ENCODE measurements at places on chromosomes 2 and 18.

GRCh38 chr2:1736997-1737480 is 7.3 kb downstream of the PXDN start:
- no peak for DNase-seq

GRCh38 chr2:175606010-175606841 is 395.8 kb downstream of the LNPK start:
- DNase-seq, result no peak

- no peak for DNase-seq
These were observed 865.1 kb upstream of the VRK2 start for GRCh38 chr2:57181315-57182038.

DNA sequence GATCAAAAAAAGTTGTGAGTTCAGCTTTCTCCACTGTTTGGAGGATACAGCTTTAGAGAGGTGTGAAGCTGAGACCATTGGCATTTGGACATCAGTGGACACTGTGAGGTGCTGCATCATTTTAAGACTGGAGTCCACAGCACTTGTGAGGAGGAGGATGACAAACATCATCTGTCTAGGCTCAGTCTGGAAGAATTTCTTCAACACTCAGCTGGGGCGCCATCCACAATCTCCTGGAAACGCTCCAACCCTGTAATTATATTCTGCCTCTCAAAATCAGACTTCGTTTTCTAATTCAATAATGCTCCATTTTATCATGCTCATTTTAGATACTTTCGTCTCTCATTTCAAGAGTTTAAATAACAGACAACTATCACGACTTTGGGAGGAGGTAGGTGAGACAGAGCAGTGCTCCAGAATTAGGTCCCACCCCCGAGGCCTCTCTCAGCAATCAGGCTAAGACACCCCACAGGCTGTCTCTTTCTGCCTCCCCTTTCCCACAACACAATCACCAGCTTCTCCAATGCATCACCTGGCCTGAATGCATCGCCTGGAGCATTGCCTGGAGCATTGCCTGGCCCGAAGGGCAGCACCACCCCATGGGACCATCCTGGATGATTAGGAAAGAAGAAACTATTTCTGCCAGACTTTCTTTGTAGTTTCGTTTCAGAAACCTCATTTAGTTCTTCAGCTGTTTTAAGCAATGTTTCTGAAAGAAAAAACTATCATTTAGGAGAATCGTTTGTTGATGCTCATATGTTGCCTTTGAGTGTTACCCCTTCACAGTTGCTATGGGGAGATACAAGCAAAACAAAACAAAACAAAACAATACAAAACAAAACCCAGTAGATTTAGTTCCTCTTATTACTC is 37.0 kb upstream of the DPP10 start:
- no peak for DNase-seq

DNA sequence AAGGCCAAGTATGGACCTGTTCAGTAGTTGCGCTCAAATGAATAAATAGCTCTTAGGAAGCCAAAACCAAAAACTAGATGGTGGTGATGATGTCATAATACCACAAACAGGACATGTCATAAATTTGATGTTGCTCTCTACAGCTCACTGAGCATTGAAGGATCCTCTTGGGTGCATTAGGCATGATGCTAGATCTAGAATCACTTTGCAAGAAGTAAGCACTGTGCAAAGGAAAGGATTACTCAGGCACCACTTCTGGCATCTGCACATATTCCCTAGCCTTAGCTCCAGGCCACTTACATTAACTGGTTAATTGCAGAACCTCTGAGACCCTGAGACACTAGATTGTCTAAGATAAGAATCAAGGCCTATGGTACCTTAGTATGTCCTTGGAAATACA is 58.0 kb downstream of the LRRTM1 start:
- no peak for DNase-seq

GRCh38 chr2:178650554-178650953 is 156.7 kb downstream of the TTN start:
- DNase-seq, result no peak

DNA sequence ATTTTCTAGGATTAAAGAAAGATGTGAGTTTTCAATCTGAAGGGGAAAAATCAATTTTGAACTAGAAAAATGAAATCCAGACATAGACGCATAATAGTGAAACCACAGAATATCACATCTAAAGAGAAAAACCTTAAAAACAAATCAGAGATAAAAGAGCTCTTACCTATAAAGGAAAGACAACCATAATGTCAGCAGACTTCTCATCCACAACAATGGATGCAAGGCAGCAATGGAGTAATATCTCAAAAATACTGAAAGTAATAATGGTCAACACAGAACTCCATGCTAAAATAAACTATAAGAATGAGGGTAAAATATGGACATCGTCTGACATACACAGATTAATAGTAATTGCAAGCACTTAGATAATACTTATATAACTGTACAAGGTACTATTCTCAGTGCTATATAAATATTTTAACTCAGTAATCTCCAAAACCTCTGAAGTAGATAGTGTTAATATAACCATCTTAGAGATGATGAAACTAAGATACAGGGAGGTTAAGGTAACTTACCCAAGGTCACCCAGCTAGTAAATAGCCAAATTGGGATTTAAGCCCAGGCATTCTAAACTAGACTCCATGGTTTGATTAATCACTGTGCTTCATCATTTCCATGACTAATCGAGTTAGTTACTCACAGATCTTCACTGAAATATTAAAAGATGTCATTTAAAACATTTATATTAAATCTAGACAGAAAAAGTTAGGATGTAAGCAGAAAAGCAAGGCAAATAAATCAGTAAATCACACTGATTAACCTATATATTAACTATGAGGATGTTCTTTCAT is 89.4 kb upstream of the SPTBN1 start:
- DNase-seq, result no peak

GRCh38 chr2:101609433-101609832 is 88.1 kb upstream of the MAP4K4 start:
- no peak for DNase-seq

GRCh38 chr18:58373481-58373880 is 255.4 kb downstream of the ALPK2 start:
- no peak for DNase-seq

DNA sequence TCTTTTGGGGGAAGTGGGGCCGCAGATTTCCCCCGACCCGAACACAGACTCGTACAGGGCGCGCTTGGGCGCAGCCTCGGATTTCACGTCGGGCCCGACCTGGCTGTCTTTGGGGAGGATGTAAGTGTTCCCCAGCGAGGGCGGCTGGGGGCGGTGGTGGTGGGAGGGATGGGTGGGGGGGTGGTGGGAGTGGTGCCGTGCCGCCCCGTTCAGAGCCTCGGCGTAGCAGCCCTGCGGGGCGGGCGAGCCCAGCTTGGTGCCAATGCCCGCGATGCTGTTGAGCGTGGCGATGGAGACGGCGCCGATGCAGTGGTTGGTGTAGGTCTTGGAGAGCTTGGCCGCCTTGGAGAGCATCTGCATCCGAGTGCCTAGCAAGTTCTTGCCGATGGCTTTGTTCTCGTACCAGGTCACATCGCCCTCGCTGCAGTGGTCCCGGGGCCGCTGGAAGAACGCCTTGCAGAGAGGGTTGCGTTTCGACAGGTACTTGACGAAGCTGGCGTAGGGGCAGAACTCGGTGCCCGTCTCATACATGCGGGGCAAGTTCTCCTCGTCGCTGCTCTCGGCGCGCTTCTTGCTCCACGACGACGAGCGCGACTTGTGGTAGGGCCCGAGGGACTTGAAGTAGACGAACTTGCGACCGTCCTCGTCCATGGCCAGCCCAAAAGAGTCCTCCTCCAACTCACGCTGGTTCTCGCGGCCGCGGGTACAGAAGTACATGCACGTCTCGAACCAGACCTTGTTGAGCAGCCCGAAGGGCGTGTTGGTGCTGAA is 1.3 kb downstream of the KCTD1 start:
- no peak for DNase-seq

DNA sequence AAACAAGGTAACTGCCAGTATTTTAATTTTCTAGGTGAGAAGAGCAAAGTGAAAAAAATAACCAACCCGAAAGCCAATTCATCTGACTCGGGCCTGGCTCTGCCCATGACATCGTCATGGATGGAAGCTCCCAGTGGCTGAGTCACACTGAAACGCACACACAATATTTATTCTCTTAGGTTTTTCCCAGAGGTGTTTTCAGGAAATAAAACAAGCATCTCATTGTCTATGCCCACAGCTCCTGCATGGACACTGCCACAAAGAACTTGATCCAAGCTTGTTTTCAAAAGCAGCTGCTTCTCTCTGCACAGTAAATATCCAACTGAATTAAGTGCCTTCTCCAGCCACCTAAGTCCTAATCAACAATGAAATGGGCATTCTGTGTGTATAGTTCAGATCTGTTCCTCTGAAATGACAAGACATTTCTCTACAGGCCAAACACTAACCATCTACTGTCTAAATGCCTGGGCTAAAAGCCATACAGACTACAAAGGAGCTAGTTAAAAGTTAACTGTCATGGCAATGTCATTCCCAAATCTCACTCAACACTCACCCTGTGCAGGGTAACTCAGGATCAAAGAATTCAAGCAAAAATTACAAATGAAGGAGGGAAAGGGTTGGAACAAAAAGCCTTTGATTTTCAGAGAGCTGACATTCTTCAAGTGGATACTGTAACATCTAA is 62.9 kb downstream of the RPL31 start:
- no peak for DNase-seq

DNA sequence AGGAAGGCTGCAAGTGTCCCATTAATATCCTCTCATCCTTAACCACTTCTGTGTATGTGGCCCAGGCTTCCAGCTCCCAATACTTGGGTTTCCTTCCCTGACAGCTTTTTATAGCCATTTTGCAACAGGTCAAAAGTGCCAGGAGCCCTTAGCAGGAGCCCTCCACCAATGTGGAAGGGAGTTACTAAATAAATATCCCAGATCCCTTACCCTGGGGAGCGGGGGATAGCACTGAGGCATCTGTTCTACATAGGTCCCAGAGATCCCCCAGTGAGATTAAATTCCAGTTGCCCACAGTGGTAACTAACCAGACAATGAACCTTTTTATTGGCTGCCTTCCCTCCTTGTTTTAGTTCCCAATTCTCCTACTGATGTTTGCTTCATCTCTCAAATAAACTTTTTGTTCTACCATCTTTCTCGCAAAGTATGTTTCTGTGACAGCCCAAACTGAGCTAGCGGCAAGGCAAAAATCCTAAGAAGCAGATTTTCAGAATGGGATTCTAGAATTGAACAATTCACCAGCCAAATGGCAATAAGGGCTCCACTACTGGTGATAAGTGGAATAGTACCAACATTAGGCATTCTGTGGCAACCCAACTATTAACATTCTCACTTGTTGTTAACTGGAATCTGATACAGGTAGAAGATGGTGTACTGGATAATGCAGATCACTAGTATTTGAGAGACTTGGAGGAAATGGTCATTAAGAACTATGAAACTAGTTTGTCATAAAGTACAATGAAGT is 83.9 kb upstream of the MAPRE2 start:
- no peak for DNase-seq

DNA sequence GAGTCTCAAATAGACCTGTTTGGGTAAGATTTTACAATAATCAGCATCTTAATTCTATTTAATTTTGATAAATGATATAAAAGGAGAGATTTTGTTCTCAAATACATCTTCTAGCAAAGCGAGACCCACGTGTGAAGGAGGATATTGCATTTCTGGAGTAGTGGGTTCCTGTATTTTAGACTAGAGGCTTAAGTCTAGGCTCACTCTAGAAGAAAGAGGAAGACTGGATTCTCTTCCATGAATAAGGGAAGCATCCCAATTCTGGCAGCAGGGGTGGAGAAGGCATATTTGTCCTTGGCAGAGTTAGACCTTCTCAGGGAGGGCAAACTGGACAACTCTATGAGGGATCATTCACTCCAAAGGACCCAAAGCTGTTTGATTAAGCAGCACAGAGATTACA is 11.3 kb upstream of the FAM228A start:
- no peak for DNase-seq

- DNase-seq, result no peak
These were observed 5.0 kb upstream of the CNGA3 start for GRCh38 chr2:98341241-98341640.

GRCh38 chr18:647304-647703 is 10.1 kb upstream of the TYMS start:
- no peak for DNase-seq

Measured in activated T-cell treated with anti-CD3 and anti-CD28 coated beads for 24 hours (primary cell).